WTC11 (cell line): ENCODE measurements at places on chromosomes 5 and 9.
A peak's percentile ranks its signal among the peaks of the same experiment; 100 is the strongest.

DNA sequence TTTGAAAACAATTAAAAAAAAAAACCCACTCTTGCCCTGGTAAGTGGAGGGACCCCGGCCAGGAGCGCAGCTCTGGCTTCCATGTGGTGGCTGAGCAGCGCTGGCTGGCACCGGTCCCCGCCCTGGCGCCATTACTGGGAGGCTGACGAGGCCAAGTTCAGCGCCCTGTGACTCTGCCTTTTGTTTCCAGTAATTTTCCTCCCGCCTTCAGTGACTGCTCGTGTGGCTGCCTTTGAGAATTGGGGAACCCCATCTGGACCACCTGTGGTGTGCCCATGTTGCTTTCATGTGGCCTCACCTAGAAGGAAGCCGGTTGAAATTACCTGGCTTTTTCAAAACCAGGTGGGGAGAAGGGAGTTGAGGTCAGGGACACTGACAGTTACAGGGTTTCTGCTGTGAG is 136.1 kb downstream of the GAPVD1 start:
- DNase-seq: no peak

- DNase-seq: no peak
These were observed 42.1 kb downstream of the LOX start for GRCh38 chr5:122035913-122036312.

GRCh38 chr5:77920359-77921058 is 144.4 kb upstream of the TBCA start:
- DNase-seq: no peak

DNA sequence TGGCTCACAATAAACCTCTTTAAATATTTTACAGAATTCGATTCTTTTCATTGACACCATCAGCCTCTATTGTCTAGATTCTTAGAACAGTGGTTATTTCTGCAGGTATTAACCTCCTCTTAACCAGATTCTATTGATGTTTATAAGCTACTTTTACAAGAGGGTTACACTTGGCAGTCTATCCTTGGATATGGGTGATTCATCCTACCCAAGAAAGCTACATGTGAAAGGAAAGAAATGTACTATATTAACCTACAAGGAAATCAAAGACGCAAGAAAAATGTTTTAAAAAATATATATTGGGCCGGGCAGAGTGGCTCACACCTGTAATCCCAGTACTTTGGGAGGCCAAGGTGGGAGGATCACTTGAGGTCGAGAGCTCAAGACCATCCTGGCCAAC is 16.7 kb downstream of the SLC25A25 start:
- DNase-seq: no peak

DNA sequence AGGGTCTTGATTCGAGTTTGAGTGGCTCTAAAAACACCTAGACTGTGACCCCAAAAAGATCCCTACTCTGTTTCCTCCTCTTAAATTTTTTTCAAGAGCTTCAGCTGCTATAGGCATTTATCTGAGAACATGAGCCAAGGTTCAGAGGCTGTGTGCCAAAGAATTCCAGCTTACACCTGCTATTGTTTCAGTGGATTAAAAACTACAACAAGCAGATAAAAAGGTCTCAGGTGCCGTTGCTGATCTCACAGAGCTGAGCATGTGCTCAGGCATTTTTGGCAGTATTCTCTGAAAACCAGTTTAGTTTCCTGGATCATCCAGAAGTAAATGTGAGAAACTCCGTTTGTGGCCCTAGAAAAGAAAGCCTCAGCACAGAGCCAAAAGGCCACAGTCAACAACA is 349.2 kb downstream of the DEPDC1B start:
- DNase-seq: no peak

- no peak for DNase-seq
These were observed 69.9 kb downstream of the JAKMIP2 start for GRCh38 chr5:147712598-147712997.

- DNase-seq: no peak
These were observed 44.7 kb downstream of the GOLM1 start for GRCh38 chr9:86054695-86055094.

- no peak for DNase-seq
These were observed 561.8 kb upstream of the DMAC1 start for GRCh38 chr9:8361364-8361763.

DNA sequence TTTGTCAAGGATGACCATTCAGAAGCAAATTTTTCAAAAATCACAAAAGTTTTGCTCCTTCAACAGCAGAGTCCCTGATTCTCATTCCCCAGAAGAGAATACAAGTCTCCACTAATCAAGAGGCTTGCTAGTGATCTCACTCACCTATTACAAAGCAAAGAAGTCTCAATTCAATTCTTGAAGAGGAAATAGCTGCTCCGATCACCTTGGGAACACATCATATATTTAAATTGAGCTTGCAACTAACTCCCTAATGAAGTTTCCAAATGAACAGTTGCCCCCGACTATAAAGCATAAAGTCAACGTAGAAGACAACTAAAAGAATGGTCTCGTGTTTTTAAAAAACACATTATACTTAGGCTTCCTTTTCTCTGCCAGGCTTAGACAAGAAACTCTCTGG is 1.6 kb downstream of the LIFR start:
- no peak for DNase-seq

DNA sequence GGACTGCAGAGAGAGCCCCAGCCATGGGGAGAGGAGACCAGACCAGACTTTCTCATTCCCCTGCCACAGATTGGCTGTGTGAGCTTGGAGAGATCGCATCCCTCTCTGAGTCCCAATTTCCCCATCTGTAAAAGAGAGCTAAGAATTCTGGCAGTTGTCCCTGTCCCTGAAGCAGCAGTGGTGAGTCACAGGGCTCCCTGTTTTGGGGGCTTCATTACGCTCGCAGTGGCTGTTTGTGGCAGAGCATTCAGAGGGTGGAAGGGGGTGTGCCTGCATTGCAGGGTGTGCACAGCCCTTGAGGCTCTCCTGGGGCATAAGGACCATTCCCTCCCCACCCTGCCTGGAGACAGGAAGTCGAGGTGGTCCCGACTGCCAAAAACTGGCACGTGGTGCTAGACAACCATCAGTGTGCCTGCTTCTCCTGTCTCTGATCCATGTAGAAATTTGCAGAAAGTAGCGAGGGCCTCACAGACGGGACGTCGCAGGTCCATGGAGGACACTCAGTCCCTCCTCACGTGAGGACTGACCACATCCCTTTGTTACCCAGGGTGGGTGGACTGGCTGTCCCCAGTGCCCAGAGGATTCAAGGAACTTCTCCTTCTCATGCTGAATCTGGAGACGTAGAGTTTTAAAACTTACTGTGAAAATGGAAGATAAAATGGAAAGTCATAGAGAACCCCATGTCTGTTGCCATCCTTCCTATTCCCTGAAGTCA is 35.3 kb downstream of the HRH2 start:
- DNase-seq: no peak

DNA sequence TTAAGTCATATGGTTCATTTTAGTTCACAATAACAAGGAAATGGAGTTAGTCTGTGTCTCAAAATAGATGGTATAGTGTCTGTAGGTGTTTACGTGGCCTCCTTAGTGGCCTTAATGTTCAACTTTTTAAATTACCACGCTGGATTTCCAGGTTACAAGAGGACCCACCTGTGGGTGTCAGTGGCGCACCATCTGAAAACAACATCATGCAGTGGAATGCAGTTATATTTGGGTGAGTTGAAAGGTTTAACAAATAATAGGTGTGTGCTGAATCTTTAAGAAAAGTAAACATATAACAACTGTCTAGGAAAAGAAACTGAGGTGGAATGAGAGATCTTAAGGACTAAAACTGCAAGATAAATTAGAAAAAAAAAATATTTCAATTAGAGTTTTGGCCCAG is 2.9 kb downstream of the UBE2B start:
- no peak for DNase-seq

DNA sequence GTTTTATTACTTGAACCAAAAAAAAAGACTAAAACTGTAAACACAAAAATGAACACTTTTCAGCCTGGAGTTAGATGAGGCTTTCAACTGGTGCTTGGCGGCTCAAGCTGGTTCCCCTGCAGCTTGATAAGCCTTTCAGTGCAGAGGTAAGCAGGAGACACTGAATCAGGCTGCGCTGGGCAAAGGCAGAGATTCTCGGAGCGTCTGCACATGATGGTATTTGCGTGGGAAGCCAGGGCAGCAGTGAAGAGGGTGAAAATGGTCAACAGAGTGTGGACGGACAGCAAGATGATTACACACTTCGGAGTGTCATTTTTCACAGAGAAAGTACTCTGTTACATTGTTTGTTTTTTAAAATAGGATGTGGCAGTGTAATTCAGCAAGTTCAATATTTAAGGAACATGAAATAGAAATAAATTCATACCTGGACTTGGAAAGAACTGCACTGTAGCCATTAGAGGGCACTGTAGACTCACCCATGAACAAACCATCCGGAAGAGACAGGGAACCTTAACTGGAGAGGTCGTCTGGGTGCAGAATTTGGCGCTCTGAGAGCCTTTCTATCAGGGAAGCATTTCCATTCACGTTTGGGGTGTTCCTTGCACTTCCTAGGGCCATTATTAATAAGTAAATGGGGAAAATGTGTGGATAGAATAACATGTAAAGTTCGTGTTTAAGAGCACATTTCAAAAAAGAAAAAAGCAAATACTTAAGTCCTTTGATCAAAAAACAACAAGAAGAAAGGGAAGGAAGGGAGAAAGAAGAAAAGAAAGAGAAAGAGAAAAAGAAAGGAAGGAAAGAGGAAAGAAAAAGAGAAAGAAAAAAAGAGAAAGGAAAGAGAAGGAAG is 69.8 kb downstream of the ICE1 start:
- DNase-seq: no peak

GRCh38 chr5:147559749-147560148 is 49.9 kb upstream of the DPYSL3 start:
- DNase-seq: no peak

DNA sequence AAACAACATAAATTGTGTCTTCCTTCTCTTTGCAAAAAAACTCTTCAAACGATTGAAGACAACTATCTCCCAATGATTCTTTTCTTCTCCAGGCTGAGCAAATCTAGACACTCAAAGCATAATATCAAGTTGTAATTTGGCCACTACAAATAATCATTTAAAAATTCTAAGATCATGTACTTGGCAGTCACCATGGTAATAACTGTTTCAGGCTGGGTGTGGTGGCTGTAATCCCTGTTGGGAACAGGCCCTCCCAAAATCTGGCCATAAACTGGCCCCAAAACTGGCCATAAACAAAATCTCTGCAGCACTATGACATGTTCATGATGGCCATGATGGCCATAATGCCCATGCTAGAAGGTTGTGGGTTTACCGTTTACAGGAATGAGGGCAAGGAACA is 52.0 kb downstream of the PJA2 start:
- no peak for DNase-seq

GRCh38 chr5:56585999-56586691 is 229.2 kb upstream of the MAP3K1 start:
- no peak for DNase-seq

DNA sequence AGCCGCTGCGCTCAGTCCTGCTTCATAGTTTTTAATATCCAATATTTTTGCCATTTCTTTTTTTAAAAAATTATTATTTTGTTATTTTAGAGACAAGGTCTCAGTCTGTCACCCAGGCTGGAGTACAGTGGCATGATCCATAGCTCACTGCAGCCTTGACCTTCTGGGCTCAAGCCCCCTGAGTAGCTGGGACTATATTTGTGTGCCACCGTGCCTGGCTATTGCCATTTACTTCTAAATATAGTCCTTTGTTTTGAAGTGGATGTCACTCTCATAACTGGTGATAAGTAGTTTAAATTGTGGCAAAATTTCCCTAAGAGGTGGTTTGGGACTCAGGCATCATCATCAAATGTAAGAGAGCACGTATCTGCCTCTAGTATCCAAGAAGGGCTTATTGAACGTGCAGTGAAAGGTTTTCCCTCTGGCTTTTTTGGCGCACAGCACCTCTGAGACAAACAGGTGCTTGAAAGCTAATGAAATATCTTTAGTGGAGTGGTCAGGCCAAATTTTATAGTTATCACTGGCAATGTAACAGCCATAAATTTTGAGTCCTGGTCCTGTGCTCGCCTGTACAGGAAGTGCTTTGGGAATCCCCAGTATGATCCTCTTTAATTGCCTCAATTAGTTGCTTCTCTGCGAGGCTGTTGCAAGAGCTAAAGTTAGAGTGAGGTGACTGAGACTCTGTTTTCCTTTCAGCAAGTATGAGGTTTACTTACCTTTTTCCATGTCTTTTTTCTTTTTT is 14.8 kb downstream of the STXBP1 start:
- no peak for DNase-seq

- DNase-seq: no peak
These were observed 21.3 kb upstream of the LMNB1 start for GRCh38 chr5:126755593-126755992.

DNA sequence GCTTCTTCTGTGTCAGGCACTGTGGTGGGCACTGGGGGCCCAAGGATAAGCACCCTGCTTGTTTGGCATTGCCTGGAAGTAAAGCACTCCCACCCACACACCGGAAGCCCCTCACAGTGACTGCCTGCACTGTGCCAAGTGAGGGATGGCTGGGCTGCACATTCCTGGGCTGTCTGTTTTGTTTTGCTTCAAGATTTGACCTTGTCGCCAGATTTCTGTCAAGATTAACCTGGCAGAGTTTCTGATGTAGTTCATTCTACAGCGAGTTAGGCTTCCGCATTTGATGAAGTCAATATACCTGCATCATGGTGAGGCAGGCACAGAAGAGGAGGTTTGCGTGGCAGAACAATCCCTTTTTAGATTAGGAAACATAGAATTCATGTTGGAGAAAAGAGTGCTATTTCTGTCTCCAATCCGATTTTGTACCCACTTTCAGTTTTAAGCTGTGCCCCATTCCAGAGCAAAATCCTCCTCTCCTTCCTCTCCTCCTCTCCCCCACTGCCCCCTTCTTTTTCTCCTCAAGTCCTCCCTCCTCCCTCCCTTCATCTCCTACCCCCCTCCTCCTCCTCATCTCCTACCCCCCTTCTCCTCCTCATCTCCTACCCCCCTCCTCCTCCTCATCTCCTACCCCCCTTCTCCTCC is 14.4 kb upstream of the BOD1 start:
- DNase-seq: no peak

DNA sequence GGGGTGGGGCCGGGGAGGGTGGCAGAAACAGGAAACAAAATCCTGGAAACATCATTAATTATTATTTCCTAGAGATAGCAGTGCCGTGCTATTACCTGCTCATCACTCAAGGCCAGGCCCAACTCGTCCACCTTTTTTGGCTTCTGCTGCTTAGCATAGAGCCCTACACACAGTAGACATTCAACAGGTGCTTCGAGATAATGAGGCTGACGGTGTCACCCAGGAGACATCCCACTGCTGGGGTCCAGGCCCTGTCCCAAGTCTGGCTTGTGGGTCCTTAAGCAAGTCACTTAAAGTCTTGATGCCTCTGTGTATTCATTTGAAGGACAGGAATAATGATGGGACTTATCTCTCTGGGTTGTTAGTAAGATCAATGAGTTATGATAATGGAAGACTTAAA is 506.6 kb downstream of the BNC2 start:
- no peak for DNase-seq

- DNase-seq: peak; percentile 22
These were observed 285.7 kb upstream of the TUT7 start for GRCh38 chr9:86639899-86640379.

DNA sequence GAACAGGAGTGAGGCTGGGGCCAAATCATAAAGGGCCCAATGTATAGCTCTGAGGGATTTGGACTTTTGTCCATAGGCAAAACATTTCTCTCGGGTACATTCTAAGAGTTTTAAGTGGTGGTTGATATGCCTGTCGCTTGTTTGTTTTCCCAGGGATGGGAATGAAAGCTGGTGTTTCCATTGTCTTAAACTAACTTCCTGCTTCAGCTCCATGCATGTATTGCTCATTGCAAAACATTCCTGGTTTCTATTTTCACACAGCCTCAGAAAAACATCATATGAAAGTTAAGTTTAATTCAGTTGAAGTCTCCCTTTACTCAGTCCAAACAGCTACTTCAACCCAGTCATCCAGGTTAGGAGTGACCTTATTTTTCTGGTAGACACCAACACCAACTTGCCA is 235.0 kb downstream of the ACTL7B start:
- DNase-seq: no peak

- DNase-seq: no peak
These were observed 155.9 kb upstream of the SHB start for GRCh38 chr9:38224941-38225340.
